Brain (organoid and tissue), 16 donors: ENCODE measurements at places on chromosomes 2 and 18.

DNA sequence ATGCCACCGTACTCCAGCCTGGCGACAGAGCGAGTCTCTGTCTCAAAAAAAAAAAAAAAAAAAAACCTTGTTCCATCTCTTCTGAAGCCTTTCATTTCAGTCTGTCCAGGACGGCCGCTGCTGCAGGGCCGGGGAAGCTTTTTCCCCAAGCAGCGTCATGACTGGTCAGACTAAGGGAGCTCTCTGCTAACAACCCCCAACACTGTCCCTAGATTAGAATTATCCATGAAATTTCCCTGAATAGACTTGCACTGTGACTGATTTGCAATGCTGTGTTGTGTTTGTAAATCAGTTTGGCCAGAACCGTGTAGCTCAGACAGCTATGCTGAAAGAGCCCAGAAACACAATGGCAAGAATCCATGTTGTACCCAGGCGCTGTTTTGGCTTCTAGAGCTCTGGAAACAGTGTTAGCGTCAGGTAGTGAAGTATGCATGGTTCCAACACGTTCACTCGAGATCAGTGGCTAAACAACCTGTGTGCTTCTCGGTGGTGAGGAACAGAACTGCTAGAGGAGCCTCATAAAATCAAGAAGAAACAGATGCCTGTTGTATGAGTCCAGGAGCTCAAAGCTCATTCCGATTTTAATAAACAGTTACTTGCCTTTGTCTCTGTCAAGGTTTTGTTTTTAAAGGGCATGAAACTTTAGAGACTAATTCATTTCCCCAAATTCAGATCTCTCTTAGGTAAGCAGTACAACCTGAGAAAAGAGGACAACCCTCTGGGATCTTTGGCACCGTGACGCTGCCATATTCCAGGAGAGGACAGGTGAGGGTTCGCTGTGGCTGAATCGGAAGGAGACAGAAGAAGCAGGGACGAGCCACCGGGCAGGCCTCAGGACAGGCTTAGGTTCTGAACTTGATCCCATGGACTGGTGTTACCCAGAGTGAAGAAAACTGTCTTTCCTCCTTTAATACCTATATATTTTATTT, 43.5 kb downstream of the GORASP2 start:
- DNase-seq: peak; percentile 49

- DNase-seq: no peak
These were observed 136.7 kb downstream of the CTNNA2 start for GRCh38 chr2:79649531-79649930.

DNA sequence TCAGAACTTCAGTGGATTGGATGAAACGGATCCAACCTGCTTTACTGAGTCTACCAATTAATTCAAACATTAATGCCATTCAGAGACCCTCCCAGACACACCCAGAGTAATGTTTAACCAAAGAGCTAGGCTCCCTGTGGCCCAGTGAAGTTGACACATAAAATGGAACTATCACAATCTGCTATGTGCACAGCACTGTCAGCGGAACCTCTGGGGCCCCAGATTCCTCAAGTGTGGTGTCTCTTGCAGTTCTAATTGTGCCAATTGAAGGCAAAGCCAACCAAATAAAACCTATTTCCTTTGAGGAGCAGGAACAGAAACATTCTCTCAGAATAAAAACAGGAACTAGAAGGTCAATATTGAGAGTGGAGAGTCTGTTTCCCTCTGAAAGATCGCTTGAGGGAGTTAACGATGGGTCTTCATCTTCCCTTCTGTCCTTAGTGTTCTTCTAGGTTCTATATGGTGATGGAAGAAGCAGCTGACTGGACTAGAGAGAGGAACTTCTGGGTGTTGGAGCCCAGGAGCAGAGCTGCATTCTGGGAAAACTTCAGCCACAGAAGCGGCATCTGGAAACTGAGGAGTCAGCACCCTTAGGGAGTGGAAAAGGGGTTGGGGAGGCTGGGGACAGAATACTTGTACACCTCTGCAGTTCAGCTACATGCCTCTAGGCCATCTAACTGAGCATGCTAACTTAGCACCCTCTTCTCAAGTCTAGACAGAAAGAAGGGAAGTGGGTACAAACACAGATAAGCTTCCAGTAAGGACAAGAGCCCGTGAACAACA, 174.4 kb upstream of the FBXO11 start:
- no peak for DNase-seq

DNA sequence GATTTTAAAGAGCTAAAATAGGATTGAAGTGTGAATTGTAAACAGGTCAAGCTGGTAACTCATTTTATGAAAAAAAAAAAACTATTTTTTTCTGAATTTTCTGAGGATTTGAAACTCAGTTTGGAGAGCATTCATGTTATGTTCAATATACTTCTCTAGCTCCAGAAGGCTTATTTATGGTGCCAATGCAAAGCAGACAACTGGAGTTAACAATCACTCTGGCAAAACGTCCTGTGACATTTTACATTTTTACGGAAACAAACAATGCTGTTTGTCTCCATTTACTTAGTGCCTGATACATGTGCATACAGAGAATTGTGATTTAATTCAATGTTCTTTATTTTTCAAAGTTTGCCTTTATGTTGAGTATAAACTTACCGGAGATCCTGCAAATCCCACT, 96.0 kb downstream of the COL5A2 start:
- DNase-seq: no peak

DNA sequence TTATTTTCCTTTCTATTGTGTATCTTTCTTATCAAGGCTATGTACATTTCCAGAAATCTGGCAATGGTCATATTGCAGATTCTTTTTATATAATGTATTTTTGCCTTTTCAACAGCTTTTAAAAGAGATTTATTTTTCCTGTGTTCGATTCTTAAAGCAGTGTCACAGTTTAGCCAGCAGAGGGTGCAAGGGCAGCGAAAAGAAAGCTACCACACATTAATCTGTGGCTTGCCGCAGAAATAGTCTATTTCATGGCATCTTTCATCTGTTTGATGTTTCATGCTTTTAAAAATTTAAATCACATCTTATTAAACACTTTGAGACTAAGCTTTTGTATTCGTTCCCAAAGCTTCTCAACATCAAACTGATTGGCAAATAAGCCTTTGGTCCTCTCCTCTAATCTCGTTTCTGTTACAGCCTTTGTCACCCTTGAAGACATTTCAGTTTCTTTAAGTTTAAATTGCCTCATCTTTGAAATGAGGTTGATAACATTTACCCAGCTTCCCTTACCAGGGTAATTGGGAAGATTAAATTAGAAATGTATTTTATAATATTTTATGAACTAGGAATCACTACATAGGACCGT, 73.3 kb downstream of the PIK3C3 start:
- DNase-seq: peak; percentile 70
